Calu3 (cell line): ENCODE measurements at places on chromosomes 13 and 19. TPM values are rescaled to one million over a fixed set of nuclear protein-coding genes. Genes with fewer than 3 reads are reported as not detected.

- no peak for DNase-seq
Measured at GRCh38 chr19:15178629-15179308, 22.0 kb downstream of the NOTCH3 start.

The BCKDHA gene
- 19.8 and 25.2 TPM in 2 replicates for total RNA-seq

The RXFP2 gene
- total RNA-seq: not detected in 2 replicates

DNA sequence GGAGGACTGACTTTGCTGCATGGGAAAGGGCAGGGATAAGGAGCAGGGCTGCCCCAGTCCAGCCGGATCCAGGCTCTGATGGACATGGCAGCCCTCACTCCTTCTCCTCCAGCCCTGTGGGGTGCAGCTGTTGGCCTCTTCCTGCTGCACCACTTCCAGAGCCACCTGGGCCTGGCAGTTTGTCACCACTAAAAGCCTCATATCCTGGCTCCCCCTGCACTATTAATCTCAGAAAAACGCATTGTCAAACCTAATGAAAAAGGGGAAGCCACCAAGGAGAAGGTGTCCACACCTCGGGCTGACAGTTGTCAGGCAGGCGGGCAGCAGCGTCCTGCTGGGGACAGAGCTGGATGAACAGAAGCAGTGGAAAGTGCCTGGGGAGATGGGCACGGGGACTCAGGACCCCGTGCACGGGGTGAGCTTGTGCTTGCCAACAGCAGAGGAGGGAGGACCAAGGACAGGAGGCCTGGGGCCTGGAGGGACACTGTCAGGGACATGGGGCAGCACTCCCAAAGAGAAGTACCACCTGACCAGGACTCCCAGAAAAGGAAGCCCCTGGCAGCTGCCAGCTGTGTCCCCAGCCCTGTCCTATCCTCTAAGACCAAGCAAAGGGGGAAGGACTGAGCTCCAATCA is 151.1 kb upstream of the TSHZ3 start:
- DNase-seq: no peak

DNA sequence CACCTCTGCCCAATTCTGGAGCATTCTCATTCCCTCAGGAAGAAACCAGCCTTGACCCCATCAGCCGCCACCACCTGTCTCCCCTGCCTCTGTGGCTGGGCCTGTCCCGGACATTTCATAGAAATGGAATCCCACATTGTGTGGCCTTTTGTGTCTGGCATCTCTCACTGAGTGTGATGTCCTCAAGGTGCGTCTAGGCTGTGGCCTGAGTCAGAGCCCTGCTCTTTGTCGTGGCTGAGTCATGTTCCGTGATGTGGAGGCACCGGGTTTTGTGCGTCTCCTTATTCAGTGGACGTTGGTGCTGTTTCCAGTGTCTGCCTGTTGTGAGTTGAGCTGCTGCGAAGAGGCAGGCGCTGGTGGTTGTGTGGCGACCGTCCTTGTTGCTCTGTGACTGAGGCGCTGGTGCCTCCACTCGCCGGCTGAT is 3.5 kb downstream of the FZR1 start:
- no peak for DNase-seq

The MISP gene
- total RNA-seq: 73.9 and 90.5 TPM in 2 replicates

GRCh38 chr19:38213911-38214625 is 10.0 kb downstream of the DPF1 start:
- peak; percentile 57 for DNase-seq

GRCh38 chr19:15455996-15456395 is 6.2 kb upstream of the WIZ start:
- DNase-seq: no peak

The EFNB2 gene
- total RNA-seq: 14.3 and 16.9 TPM in 2 replicates

The KCNRG gene
- not detected in 2 replicates for total RNA-seq

- DNase-seq: no peak
Measured at GRCh38 chr13:84923831-84924230, 875.4 kb downstream of the SLITRK6 start.

The ZNF835 gene
- not detected in 2 replicates for total RNA-seq

DNA sequence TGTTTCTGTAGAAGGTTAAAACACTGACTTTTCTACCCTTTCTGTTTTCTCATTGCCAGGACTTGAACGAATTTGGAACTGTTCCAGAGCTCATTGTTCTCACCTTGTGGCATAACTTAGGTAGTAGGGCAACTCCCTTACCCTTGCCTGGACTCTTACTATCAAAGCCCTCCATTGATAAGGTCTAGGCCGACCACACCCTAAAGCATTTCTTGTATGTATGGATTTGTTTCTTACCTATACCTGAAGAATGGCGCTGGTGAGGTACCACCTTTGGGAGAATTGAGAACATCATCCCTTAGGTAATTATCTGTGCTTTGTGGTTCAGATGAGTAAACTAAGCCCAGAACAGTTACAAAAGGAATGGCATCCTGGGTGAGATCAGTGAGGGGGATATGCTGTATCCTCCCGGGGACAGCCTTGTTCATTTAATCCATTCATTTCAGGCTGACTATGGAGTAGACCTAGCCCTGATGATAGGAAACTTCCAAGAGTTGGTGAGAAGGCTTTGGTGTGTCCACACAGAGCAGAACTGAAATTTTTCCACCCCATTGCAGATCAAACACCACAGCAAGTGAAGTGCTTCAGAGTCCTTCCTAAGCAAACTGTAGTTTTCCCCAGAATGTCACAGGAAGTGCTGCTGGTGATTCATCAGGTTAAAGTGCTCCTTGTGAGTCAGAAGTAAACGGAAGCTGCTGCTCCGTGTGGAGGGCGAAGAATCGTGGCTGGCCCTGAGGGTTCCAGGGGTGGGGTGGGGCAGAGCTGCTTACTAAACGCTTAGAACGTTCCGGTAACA is 113.0 kb downstream of the TEX26 start:
- DNase-seq: peak; percentile 74

GRCh38 chr13:71871176-71871754 is 4.3 kb upstream of the DACH1 start:
- no peak for DNase-seq

DNA sequence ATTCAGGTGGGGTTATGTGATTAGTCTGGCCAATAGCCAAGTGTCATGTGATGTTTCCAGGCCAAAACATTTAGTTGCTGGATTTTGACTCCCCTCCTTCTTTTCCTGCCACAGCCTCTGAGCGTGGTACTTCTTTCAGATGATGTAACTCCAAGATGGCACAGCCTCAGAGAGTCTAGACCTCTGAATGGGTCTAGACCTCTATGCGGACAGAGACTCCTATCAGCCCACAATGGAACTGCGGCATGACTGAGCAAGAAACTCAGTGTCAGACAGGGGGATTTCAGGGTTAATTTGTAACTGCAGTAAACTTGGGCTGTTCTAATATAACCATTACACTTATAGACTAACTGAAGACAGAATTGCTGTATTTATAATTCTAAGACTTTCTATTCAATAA is 42.6 kb upstream of the ZDHHC20 start:
- no peak for DNase-seq

The CALR3 gene
- not detected in 2 replicates for total RNA-seq

- DNase-seq: peak; percentile 3
Measured at GRCh38 chr13:66665991-66666390, 564.1 kb downstream of the PCDH9 start.

The SIGLECL1 gene
- total RNA-seq: not detected in 2 replicates

DNA sequence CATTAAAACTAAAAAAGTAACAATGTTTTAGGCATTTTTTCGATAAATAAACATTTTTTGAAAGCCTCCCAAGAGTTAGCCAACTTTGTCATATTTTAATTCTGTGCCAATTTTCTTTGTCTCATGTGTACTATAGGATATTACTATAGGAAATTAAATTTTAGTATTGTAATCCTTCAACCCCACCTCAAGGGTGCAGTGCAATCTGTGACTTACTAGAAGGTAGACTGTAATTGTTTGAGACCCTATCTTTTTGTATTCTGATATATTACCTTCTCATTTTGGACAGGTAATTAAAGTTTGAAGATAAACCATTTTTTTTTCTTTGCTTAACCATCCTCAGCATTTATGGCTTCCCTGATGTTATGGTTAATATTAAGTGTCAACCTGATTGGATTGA is 457.8 kb downstream of the PCDH20 start:
- DNase-seq: no peak

DNA sequence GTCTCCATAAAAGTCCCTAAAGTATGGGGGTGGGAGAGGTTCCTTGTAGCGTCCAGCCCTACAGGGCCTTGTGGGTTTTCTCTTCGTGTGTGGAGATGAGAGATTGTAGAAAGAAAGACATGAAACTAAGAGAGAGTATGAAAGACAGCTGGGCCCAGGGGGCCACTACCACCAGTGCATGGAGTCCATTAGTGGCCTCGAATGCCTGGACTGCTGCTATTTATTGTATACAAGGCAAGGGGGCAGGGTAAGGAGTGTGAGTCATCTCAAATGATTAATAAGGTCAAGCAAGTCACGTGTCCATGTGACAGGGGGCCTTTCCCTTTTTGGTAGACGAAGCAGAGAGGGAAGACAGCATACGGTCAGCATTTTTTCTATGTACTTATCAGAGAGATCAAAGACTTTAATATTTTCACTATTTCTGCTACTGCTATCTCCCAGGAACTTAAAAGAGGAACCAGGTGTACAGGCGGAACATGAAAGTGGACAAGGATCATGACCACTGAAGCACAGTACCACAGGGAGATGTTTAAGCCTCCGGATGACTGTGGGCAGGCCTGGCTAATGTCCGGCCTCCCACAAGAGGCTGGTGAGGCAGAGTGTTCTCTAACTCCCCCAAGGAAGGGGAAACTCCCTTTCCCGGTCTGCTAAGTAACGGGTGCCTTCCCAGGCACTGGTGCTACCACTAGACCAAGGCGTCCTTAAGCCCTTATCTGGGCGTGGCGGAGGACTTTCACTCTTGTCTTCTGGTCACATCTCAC is 25.5 kb downstream of the FGF21 start:
- DNase-seq: peak; percentile 70
